ENCODE measurements at places on chromosomes 11 and 22.

DNA sequence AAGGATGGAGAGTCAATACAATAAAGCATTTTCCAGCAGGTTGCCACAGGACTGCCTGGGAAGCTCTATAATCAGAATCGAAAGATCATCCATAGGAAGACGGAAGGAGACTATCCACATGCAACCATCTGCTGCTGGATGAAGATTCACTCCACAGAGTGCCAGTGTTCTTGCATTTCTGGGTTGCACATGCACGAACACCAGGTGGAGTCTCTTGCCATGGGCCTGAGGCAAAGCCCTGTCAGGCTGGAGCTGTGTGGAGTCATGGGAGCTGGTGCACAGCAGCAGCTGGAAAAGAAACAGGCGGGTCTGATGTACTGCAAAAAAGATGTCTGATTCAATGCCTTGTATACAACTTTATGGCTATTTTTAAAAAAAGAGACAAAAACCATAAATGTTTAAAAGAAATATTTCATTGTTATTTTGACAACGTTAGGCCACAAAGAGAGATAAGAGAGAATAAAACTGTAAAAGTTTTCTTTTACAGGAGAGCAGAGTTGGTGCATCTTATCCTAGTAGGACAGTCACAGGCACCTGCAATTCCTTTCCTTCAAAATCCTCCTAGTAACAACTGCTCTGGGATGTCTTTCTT lies 12.9 kb upstream of the FAT3 start:
- DNase-seq = no peak

- peak; percentile 30 for DNase-seq
Observed at GRCh38 chr22:44088976-44089570, 65.0 kb downstream of the PARVB start.

DNA sequence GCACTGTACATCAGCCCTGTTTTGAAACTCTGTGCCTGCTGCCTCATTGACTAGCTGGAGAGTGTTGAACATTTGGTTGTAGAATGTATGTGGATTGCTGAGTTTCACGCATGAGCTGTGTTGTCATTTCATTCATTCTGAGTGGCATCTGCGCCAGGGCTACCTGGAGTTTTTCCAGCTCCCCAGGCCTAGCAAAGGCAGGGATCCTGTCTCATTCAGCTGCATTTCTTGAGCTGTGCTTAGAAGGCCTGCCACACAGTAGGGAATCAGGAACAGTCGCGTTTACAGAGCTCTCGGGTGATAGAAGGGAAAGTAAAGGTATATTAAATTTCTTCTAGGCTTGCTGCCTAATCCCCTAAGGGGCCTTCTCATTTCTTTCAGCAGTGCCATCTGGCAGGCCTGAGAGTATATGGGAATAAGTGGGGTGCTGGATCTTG lies 44.3 kb downstream of the PTPRJ start:
- DNase-seq = no peak

DNA sequence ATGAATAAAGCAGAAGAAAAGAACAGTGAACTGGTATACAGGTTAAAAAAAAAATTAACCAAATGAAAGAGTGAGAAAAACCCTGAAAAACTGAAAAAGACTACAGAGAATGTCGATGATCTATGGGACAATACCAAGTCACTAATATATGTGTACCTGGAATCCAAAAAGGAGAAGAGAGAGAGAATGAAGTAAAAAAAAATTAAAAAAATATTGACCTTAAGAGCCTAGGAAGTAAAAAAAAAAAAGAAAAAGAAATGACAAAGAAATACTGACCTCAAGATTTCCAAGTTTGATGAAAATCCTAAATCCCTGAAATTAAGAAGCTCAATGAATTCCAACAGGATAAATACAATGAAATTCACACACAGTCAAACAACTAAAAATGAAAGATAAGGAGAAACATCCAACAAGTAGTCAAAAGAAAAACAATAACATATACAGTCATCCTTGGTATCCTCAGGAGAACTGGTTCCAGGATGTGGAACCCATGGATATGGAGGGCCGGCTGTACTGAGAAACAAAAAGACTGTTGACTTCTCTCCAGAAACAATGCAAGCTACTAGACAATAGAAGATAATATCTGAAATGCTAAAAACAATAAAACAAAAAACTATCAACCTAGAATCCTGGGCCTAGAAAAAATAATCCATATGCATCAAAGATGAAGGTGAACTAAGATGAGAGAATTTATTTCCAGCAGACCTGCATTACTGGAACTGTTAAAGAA lies 33.5 kb upstream of the SERPIND1 start:
- DNase-seq = no peak

- DNase-seq = no peak
Observed at GRCh38 chr11:20088397-20089225, 71.7 kb downstream of the DBX1 start.

DNA sequence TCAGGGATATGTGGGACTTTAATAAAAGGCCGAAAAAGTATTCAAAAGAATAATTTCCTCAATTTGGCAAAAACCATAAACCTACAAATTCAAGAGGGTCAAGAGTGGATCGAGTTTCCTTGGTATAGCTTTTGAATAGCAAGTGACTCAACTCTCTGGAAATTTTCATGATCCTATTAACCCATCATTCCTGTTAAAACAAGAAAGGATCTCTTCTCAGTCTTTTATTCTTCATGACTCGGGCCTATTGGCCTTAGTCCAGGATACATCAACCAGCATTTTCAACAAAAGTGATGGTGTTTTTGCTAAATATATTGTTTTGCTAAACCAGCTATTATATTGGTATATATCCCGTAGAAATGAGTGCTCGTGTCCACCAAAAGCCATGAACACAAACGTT lies 110.3 kb downstream of the ATXN10 start:
- no peak for DNase-seq

DNA sequence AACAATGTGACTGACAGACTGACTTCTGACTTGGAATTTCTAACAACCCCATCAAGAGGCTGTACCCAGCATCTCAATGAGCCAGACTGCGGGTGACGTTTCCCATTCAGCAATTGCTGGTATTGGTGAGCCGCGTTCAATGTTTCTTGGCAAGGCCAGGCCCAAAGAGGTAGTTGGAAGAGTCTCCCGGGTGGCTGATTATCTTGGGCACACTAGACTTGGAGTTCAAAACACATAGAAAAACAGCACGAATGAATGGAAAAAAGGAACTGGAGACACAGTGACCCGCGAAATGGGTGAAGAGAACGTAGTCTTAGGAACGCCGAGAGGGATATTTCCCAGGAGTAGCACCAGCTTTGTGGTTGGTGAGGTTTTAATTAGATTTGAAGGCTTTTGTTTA lies 115.7 kb downstream of the RPS6KA4 start:
- no peak for DNase-seq

DNA sequence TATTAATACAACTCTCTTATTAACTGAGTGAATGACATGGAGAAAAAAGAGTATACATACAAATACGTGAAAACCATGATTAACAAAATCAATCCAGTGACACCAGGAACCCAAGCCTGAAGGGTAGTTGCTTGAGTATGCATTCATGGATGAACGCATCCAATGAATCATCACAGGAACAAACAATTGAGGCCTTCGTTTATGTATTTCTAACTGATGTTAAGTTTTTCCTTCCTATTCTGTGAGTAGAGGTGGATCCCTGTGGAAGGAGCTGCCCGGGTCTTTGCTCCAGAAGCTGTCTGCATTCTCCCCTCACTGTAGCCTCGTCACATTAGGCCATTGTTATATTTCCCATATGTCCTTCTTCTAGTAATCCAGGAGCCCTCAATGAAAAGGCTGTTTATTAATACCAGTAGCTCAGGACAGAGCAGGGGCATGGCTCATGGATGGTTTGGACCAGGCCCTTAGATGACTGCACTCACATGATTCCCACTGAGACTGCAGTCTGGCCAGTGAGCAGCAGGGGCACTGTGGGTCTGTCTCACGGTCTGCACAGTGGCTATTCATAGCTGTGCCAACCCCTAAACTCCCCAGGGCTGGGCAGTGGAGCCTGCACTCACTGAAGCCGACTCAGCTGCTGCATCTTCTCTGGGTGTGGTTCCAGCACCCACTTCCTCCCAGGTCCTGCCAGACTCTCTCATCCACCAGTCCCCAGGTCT lies 128.1 kb upstream of the TOP3B start:
- peak; percentile 8 for DNase-seq

DNA sequence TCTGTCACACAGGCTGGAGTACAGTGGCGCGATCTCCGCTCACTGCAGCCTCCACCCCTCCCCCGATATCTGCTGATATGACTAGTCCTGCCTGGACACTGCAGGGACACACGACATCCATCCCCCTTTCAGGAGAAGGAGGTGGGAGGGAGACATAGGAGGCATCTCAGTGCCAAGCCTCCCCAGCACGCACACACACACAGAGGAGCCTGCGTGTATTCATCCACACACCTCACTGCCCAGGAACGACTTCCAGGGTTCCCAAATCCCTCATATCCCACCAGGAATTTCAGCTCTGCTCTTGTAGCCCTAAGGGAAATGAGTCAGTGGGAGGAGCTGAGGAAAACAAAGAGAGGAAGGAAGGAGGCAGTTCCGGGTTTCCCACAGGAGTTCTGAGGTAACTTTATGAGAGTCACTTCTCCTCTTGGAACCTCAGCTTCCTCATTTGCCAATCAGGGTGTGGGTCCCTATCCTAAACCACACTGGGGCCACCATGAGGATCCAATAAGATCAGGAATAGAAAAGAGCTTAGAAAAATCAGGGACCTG lies 37.2 kb upstream of the ACER3 start:
- DNase-seq = no peak

DNA sequence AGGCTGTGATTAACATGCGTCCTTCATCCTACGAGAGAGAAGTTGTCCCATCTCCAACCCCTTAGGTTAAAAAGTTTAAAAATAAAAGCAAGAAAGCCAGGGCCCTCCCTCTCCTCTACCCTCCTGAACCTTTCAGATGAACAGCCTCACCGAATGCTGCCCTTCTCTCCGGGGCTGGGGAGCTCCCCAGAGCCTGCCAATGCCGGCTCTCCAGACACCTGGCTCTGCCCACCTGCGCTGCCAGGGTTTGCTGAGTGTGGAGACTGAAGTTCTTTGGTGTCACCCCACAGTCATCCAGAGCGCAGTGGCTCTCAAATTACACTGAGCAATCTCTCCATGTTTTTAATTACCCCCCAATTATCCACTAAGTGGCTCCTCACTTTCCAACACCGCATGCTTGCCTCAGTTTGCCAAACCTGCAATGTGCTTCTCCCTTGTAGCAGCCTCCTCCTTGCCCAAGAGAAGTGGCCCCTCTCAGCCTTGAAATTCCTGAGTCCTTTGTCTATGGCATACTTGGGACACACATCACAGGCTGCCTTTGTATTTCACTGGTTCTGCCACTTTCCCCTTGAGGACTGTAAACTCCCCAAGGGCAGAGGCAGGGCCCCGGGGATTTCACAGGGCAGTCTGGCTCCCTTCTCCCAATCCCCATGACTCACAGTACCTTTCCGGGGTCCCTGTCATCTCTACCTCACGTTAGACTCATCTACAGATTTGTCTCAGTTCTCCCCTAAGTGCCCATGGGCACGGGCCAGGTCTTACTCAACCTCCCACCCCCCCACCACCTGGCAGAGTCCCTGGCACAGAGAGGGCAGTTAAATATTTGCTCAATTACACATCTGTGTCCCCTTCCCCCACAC lies 2.0 kb downstream of the MYH9 start:
- no peak for DNase-seq

GRCh38 chr11:74255741-74256375 lies 55.6 kb downstream of the P4HA3 start:
- DNase-seq = peak; percentile 24

- no peak for DNase-seq
Observed at GRCh38 chr11:69052343-69053168, 3.8 kb downstream of the TPCN2 start.

DNA sequence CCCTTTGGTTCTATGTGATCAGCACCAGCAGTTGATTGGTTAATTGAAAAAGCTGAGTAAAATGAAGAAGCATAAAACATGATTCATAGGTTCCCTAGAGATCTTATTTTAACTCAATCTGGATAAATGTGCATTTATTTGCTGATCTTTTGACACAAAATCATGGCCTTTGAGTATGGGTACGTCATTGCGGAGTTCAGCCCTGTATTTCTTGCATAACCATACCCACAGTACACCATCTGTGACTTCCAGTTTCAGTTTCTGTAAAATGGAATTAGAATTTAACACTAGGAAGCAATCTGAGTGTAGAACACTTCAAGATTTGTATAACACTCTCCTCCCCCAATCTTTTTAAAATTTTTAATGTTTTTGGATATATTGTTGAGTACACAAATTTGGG lies 358.2 kb downstream of the DDX10 start:
- no peak for DNase-seq

DNA sequence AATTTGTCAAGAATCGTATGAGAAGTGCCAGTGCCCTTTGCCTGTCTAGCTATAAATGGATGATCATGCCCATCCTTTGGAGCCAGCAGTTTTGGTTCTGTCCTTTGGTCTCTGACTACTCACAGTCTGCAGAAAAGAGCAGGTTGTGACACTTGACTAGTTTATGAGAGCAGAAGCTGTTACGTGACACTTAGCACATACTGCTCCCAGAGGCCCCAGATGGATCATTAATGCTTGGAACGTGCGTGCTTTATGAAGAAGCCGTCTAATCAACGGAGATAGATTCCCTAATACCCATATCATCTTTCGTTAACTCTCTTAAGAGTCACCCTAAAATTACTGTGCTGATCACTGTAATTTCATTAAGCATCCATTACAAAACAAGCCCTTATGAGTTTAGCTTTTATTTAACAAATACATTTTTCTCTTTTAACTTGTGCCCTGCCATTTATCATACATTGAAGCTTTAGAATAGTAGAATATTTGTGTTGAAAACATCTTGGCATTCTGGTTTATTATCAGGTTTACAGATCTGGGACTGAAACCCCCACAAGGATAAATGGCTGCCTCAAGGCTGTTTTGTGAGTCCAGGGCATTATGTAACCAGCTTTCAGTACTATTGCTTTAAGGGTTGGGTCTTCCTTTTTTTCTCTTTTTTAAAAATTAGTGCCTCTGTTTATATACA lies 47.0 kb upstream of the ADORA2A start:
- DNase-seq = no peak

GRCh38 chr11:126303623-126304456 lies at the start of gene DCPS:
DCPS (plus strand) TSS chr11:126304060; CDS start chr11:126304081, 21 bp downstream.
- DNase-seq = peak; percentile 75

DNA sequence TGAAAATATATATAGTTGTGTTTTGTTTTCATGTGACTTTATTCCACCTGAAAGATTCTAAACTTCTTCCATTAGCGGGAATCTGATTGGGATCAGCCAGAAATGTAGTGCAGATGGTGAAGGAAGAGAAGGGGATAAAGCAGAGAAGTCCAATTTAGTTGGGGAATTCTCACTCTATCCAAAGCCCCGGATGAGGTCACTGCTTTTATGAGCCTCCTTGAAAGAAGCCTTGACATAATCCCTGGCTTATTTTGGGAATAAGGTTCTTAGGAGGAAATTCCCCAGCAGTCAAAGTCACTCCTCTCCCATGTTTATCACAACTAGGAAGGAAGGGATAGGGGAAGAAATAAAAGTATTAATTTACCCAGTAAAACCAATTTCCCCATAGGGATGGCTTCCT lies 41.1 kb downstream of the OSBP start:
- DNase-seq = no peak
